ENCODE measurements at places on chromosomes 1 and 21.

- no peak for DNase-seq
Observed at GRCh38 chr1:33949570-33949969, 85.7 kb downstream of the HMGB4 start.

DNA sequence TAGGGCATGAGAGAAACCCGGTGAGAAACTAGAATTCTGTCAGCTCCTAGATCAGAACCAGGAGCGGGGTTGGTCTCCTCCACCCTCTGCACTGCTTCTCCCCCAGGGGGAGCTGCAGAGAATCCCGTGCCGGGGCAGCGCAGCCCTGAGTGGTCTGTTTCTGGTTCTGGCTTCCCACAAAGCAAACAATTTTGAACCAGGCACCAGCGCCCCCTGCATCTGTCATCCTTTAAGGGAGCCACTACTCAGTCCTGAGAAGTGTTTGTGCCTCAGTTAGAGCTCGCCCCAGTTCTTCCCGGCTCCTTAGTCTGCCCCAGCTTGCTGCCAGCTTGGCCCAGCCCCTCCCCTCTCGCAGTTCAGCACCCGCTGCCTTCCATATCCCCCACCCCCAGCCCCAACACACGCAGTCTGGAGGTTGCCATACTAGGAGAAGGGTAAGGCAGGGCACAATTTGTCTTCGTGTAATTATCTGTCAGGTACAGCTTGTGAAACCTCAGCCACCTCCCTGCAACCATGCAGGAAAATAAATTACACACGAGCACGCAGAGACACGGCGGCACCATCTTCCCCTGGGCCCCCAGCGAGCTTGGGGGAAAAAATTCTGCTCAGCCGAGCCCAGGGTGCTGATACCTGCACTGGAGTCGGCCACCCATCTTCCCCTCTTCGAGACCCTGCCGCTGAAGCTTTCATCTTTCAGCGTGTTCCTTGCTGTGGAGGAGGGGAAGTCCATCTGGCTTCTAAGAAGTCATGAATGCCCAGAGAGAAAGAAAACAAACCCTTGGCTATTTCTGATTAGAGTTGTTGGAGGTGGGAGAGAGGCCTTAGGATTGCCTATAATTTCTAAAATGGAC is 62.6 kb upstream of the CD1D start:
- peak; percentile 58 for DNase-seq

DNA sequence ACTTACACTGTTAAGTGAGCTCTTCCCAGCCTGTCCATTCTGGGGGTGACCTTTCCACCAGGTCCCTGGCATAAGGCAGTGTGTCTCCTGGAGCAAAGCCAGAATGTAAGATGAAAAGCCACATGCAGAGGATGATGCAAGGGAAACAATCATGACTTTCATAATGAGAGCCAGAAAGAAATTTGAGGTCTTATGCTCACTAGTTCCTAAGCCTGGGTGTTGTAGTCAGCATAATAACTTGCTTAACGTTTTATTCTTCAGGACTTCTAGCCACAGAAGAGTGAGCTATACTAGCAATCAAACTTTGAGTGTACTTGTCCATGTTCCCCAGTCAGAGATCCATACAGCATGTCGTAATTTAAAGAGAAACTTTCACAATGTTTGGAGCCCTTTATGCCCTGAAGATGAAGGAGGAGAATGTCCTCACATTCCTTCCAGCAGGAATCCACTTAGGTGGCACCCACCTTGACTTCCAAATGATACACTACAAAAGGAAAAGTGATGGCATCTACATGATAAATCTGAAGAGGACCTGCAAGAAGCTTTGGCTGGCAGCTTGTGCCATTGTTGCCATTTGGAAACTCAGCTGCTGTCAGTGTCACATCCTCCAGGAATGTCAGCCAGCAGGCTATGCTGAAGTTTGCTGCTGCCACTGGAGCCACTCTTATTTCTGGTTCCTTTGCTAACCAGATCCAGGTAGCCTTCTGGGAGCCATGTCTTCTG is 60.5 kb upstream of the FOXD3 start:
- DNase-seq: peak; percentile 1

GRCh38 chr1:205530116-205530515 is 25.6 kb downstream of the CDK18 start:
- DNase-seq: no peak

- DNase-seq: peak; percentile 51
Observed at GRCh38 chr1:100506217-100506616, 31.7 kb upstream of the GPR88 start.

DNA sequence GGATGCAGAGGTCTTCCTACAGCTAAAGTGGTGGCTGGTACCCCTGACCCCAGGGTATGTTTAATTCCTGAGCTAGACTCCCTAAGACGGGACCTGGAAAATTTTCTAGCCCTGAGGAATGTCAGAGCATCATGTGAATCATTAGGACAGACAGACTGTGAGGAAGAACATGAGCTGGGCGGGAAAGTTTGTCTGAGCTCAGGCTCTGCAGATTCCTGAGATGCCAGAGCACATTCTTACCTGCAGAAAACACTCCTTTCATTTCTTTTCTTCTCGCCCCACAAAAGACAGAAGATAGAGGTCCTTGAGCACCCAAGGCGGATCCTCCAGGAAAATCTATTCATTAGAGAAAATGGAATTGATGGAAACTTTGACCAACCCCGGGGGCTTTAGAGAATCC is 6.5 kb downstream of the CAPN2 start:
- peak; percentile 54 for DNase-seq

DNA sequence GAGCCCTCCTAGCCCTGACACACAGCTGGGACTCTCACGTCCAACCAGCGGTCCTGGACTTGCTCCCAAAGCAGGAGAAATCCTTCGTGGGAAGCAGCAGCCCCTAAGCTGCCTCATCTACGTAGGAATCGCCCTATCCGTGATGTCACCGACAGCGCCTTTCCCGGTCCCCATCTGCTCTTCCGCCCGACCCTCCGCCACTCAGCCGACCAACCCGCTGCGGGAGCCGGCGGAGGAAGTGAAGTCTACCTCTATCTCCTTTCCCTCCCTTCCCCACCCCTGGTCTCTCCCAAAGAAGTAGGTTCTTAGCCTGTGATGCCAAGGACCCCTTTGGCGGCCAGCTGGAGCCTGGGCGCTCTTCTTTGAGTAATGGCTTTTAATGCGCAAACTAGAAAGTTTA is 272.1 kb downstream of the FAM72C start:
- no peak for DNase-seq

DNA sequence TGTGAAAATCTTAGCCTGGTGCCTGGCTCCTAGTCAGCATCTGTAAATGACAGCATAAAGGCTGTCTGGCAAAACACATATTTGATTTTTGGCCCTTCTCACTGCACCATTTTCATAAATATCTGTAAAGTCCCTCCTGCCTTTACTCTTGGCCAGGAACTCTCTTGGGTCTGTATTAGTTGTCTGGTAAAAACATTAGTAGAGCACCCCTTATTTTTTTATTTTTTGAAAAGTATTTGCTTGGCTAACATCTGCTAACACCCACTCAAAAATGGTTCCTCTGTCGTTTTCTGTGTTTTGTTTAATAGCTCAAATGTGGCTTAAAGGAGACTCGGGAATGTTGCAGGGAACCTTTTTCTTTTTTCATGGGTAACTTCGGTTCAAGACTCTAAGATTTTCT is 293.4 kb downstream of the HMCN1 start:
- DNase-seq: no peak

DNA sequence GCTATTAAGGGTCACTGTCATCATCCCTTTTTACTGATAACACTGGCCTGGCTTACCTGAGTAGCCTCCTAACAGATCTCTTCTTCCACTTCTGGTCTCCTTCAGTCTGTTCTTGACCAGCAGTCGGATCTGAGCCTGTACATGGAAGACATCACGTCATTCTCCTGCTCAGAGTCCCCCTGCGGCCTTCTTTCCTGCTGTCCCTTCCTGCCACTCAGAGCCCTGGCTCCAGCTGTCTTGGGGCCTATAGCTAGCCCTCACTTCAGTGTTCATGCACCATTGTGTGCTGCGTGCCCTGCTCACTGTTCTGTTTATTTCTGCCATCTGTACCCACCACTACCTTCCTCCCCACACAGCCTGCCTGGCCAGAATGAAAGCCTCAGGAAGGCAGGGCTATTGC is 8.4 kb downstream of the ADARB1 start:
- DNase-seq: no peak

DNA sequence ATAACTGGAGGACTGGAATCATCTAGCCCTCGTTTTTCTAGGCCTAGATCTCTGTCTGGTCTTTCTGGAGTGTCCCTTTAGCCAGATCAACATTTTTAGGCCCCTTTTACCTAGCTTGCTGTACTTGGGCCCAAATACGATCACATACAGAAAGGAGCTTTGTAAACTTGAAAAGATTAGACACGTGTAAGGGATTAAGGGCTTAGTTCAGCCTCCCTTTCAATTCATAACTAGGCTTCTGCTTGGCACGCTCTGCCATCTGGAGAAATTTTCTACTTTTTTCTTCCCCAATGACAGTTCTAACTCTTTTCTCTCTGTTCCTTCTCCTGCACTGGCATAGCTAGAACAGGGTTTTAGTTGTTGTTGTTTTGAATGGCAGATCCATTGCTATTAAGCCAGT is 153.3 kb upstream of the BEND5 start:
- DNase-seq: no peak

- no peak for DNase-seq
Observed at GRCh38 chr1:83970114-83970513, 28.8 kb downstream of the TTLL7 start.

DNA sequence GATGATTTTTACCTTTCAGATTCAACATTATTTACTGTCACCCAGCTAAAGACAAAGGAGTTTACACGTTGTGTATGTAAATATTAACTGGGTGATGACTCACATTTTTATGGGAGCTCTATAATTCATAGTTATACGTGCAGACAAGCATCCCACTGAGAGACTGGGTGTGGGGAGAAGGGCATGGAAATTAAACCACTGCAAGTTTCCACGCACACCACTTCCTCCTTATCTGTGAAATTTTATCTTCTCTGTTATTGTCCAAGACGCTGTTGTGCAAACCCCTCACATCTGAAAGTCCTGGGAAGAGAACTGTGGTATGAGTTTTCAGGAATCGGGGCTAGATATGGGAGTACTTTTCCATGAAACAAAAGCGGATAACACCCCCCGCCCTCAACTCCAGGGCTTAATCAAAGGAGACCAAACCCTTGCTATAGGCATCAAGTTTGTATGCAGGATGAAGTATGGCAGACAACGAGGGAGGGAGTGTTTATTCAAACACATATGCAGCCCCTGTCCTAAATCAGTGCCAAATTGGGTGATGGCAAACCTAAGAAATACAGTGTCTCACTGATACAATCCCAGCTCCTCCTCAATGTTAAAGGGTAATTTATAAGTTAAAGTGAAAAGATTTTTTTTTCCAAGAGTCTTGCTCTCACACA is 23.3 kb upstream of the DPT start:
- peak; percentile 16 for DNase-seq

DNA sequence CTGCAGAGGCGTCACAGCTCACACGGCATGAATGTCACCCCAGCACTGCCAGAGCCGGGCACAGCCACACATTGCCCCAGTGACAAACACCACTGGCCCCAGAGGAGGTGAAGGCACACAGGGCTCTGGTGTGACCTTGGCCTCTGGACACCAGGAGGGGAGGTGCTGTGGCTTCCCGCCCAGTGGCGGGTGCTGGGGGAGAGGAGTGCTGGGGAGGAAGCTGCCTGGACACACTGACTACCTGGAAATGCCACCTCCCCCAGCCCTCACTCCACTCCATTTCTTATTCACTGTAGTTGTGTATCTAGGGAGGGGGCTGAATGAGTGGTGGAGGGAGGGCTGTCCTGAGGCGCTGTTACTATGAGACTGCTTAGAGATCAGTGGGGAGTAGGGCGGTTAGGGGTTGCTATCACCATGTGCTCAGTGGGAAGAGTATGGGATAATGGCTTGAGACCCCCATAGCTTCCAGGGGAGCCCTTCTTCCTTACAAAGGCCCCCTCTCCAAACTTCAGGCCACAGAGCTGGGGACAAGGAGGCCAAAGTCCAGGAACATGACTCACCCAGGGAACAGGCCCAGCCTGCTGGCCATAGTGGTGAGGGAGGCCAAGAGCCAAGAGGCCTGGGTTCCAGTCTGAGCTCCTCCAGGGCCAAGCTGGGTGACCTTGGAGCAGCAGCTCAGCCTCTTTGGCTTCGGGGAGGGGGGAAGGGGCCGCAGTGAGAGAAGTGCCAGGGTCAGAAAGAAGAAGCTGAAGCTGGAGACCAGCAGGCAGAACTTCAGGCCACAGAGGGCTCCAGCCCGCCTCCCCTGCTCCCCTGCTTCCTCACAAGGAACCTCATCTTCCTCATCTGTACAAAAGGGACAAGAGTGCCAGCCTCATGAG is 40.1 kb downstream of the AHDC1 start:
- no peak for DNase-seq

- no peak for DNase-seq
Observed at GRCh38 chr1:183365676-183366075, 52.5 kb downstream of the NMNAT2 start.

DNA sequence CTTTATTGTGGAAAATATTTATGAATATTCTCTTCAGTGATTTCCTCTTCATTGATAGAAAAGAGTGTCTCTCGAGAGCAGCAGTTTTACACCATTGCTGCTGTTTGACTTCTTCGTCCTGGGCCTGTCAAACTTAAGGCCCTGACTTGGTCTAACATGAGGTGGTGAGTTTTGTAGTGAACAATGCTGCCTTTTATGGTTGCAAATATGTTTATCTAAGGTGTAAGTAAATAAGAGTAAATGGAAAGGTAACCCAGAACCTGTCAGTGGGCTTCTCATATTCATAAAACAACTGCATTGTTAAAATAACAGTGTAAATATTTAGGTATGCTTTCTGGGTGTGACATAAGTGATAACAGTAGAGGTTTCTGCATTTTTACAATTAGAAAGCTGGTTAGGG is 62.8 kb upstream of the SCCPDH start:
- DNase-seq: no peak

GRCh38 chr1:243554686-243555085 is 295.4 kb downstream of the AKT3 start:
- no peak for DNase-seq

DNA sequence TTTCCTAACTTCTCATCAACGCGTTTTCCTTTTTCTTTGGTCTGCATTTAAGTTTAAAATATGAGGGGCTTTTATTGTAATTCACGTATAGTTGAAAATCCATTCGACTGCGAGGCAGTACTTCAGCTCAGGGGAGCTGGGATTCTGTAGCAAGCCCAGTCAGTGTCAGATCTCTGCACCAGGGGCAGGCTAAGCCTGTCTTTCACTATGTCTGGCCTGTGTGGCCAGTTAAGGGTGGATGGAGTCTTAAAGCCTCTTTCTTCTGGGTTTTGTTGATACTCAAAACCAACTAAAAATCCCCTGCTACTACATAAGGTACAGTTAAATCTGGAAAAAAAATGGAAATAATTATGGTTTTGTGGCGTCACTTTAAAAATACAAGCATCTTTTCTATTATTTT is 124.7 kb downstream of the TYW3 start:
- no peak for DNase-seq

- DNase-seq: peak; percentile 57
Observed at GRCh38 chr1:222798116-222798515, 16.7 kb upstream of the DISP1 start.

DNA sequence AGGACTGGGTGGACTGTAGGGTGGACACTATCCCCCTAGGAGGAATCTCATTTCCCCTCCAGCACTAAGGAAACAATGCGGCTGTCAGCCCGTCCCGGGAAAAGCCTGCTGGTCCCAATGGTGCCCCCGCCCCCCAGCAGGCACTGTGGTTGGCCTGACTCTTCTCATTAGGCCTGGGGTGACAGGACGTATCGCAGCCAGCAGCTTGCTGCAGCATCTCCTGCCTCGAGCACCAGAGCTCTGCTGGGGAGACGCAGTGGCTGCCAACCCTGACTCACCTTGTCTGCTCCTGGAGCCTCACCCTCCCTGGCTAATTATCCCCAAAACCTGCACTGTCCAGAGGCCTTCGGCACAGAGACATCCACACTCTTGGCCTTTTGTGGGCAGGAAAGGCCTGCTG is 115.1 kb upstream of the GJB5 start:
- DNase-seq: no peak

- no peak for DNase-seq
Observed at GRCh38 chr21:14541841-14542490, 4.1 kb downstream of the SAMSN1 start.
